ENCODE measurements at places on chromosomes 4 and X. TPM values are rescaled to one million over a fixed set of nuclear protein-coding genes. Genes with fewer than 3 reads are reported as not detected.

Gene EIF4E
- total RNA-seq: 138 TPM

Gene TMPRSS11B
- total RNA-seq: not detected

Gene UCHL1
- total RNA-seq: 397 TPM

Gene CHRDL1
- total RNA-seq: 9.0 TPM

Gene ZNF674
- total RNA-seq: 6.9 TPM

DNA sequence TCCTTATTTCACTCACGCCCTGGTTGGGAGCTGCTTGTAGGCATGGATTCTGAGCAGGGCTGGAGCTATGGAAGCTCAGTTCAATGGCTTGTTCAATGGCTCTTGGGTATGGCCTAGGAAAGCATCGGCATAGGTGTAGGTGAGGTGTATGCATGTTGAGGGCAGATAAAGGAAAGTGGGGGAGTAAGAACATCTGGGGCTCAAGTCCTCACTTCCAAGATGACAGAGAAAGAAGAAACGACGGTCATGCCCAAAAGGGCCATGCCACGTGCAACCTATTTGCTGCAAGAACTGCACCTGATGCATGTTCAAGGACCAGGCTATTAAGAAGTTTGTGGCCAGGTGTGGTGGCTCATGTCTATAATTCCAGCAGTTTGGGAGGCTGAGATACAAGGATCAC is 23.4 kb downstream of the SCD5 start:
- DNase-seq: no peak
- no peaks in the 10 kb centered on the region for H3K4me1 ChIP-seq
- no peak overlapping the region for H3K27ac ChIP-seq

DNA sequence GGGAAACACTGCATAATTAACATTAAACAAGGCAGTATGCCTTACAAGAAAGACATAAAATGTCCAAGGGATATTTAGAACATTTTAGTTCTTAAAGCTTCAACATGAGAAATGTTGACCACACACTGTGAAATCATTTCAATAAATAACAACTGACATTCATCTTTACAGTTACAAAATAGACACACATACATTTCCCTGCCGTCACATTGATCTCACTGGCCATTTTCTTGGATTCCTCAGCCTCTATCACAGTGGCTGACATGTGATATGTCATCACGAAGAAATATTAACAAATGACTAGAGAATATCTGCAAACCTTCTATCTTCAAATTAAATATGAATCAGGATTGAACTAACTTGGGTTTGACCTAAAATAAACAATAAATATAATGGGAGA is 1.9 kb downstream of the CXCL2 start:
- H3K27me3 ChIP-seq: no peaks in the 10 kb centered on the region
- H3K27ac ChIP-seq: no peak overlapping the region
- H3K36me3 ChIP-seq: no peaks in the 10 kb centered on the region

DNA sequence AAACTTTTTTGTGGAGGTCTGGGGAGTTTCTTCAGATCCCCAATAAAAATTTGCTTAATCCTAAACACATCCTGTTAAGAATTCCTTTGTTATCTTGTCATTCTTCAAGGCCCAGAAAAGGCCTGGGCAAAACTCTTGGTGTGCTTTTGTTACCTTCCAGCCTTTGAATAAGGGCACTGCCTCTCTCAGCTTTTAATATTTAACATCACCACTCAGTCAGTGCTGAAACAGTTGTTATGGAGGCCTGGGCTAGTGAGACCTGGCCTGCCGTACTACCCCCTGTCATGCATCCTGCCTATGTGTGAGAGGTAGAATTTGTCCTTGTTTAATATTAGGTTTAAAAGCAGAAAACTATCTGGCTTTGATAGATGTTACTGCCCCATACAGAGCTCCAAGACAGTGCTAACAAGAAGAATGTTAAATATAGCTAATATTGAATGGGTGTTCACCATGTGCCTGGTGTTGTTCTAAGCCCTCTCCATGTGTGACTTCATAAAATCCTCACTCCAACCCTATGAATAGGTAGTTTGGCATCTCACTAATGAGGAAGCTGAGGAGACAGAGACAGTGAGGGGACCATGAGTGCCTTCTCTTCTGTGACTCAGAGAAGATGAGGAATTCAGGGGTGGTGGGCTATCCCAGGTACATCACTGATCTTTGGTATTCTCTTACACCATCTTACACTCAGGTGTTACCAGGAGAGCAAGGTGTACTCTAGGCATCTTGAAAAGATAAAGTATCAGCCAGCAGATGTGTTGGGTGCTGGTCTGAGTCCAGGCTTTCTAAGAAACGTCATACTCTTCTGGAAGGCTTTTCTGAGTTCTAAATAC is 6.2 kb downstream of the PPP1R2C start:
- H3K4me1 ChIP-seq: no peaks in the 10 kb centered on the region
- no peak overlapping the region for H3K27ac ChIP-seq
- no peak overlapping the region for H3K4me3 ChIP-seq
- no peaks in the 10 kb centered on the region for H3K36me3 ChIP-seq

- no peak for DNase-seq
- H3K36me3 ChIP-seq: no peaks in the 10 kb centered on the region
- H3K4me1 ChIP-seq: no peaks in the 10 kb centered on the region
These were observed 25.2 kb upstream of the ZFX start for GRCh38 chrX:24124244-24124799.

DNA sequence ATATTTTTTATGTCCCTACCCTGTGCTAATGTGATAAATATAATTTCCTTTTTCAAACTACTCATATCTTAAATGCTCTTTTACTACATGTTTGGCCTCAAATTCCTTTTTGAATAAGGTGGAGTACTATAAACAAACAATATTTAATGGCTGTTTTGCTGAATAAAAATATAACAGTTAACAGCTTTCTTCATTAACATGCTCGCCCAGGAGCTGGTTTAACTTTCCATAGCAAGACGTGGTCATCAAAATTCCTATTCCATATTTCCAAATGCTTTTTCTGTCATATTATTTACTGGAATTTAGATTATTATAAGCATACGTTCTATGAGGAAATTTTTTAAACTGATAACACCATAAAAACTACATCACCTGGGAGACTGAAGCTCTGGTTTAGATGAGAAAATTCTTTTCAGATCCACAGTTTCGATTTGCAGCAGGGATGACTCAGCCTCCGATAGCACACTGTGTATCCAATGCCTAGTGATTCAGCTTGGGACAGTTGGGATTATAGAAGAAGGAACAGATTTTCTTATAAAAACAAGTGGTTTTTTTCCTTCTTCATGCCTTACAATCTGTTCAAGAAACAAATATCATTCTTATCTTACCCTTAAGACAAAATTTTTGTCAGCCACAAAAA is 129.1 kb downstream of the FBXO8 start:
- no peak overlapping the region for H3K27ac ChIP-seq
- no peaks in the 10 kb centered on the region for H3K27me3 ChIP-seq
- H3K4me3 ChIP-seq: peak overlapping the region; percentile 21
- H3K36me3 ChIP-seq: no peaks in the 10 kb centered on the region

DNA sequence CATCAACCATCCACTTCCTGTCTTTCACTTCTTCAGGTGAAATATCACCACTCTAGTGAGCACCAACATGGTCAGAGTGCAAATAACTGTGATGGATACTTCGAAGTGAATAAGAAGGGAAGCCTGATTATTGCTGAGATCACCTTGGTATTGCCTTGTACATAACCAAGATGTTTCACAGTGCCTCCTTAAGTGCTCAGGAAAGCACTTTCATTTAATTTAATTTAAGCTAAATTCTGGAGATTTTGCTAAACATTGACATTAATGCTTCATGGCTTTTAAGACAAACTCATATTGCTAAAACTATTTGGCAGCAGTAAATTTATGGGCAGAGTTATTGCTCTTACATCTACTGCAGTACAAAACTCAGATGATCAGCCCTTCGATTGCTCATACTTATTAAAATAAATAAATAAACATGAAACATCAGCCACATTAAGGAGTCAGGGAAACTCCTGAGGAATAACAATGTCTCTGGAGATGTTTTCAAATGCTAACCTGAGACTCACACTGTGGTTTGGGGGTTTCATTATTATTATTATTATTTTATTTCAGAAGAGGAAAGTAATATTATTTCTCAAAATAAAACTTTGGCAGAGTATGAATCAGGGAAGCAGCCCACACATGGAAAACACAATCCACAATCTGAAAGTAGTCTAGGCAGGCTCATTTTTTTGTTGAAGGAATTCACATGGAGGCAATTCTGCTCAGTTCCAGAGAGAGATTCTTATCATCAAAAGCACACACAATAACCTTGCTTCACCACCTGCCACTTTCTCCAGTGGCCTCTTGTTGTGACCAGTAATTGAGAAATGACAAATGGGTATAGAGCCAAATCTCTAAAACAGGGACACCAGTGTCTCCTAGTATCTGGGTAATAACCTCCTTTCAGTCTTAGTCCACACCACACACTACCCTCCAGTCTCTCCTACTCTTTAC is 344.2 kb downstream of the MAPK10 start:
- H3K4me3 ChIP-seq: no peak overlapping the region
- no peaks in the 10 kb centered on the region for H3K36me3 ChIP-seq
- peaks cover 5% of the 10 kb centered on the region for H3K4me1 ChIP-seq
- no peak overlapping the region for H3K27ac ChIP-seq

GRCh38 chrX:137151403-137151802 is 117.6 kb upstream of the GPR101 start:
- no peak overlapping the region for H3K27ac ChIP-seq
- DNase-seq: no peak
- no peaks in the 10 kb centered on the region for H3K4me1 ChIP-seq

- no peak overlapping the region for H3K27ac ChIP-seq
- no peaks in the 10 kb centered on the region for H3K36me3 ChIP-seq
- H3K27me3 ChIP-seq: no peaks in the 10 kb centered on the region
- no peak for DNase-seq
- no peak overlapping the region for H3K4me3 ChIP-seq
- peaks cover 13% of the 10 kb centered on the region for H3K4me1 ChIP-seq
These were observed 172.3 kb downstream of the SHROOM3 start for GRCh38 chr4:76607266-76607799.

- H3K4me3 ChIP-seq: no peak overlapping the region
- H3K27ac ChIP-seq: no peak overlapping the region
- no peaks in the 10 kb centered on the region for H3K36me3 ChIP-seq
These were observed 1201.9 kb downstream of the STIM2 start for GRCh38 chr4:28062562-28062961.

DNA sequence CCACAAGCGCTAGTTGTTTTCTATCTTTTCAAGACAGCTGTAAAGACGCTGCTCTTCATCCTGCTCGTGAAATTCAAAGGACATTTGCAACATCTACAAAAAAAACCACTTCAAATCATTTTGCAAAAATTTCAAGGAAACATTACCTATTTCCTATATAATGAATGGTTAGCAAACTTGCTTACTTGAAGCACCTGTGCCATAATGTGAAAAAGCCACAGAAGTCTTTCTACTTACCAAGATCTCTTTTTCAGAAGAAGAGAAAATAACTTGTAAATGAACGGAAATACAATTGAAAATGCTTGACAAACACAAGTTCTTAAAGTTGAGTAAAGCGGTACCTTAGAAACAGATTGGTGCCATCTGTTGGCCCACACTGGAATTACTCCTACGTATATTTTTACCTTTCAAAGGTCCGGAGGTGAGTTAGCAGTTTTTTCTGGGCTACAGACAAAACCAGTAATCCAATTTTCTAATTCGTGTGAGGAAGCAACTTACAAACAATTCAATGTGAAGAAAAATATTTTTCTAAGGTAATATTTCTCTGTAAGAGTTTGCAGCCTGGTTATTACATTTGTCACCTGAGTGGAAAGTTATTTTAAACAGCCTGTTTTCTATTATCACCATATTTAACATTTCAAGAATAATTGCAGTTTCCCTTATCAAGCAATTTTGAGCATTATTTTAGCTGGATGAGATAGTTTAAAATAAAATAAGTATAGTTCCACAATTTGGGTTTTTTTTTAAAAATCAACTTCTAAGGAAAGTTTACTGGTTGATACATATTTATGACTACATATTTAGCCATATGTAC is at the start of gene TLR6:
Gene TLR6, minus strand, starts transcription at position 294 of the 814 bp plus-strand sequence. CDS start 27,344 bp downstream, outside the sequence.
- peak within 1 kb of the TSS; percentile 66 for H3K27ac ChIP-seq
- DNase-seq: peak; percentile 66
- peak within 1 kb of the TSS; percentile 1 for H3K4me3 ChIP-seq
- H3K36me3 ChIP-seq: no peaks in the 10 kb centered on the region

- H3K36me3 ChIP-seq: no peaks in the 10 kb centered on the region
- H3K4me1 ChIP-seq: no peaks in the 10 kb centered on the region
These were observed 102.4 kb downstream of the CPE start for GRCh38 chr4:165481053-165481835.

- peaks cover 6% of the 10 kb centered on the region for H3K4me1 ChIP-seq
- no peaks in the 10 kb centered on the region for H3K27me3 ChIP-seq
- no peak overlapping the region for H3K27ac ChIP-seq
- H3K36me3 ChIP-seq: no peaks in the 10 kb centered on the region
- no peak for DNase-seq
- H3K4me3 ChIP-seq: no peak overlapping the region
These were observed 37.3 kb downstream of the UNC5C start for GRCh38 chr4:95511477-95511876.

DNA sequence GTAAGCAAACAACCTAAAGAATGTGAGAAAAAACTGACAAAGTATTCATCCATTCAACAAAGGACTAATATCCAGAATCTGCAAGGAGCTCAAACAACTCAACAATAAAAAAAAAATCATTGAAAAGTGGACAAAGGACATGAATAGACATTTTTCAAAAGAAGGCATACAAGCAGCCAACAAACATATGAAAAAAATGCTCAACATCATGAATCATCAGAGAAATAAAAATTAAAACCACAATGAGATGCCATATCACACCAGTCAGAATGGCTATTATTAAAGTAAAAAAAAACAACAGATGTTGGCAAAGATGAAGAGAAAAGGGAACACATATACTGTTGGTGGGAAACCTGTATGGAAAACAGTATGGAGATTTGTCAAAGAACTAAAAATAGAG is 120.7 kb upstream of the ADGRL3 start:
- H3K4me3 ChIP-seq: no peak overlapping the region
- no peaks in the 10 kb centered on the region for H3K36me3 ChIP-seq

- no peak for DNase-seq
- no peak overlapping the region for H3K4me3 ChIP-seq
- H3K27ac ChIP-seq: no peak overlapping the region
These were observed 163.4 kb downstream of the PTTG2 start for GRCh38 chr4:38123555-38123954.

DNA sequence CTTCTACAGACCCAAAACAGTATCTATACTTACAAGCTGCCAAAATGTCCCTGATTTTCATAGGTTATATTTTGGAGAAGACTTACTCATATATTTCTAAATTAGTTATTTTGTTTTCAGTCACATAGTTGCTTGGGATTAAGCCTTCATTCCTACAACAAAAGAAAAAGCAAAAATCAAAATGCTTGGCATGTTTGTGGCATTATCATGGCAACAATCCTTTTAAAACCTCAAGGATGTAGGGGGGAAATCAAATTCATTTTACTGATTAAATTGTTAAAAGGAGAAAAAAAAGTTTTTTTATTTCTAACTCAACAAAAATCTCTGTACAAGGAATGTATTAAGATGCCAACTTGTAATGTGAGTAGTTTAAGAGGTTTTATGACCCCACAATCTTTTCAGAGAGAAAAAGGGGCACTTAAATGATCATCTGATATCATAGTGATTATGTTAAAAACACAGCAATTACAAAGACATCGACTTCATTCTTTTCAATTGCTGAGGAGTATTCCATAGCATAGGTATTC is 23.5 kb downstream of the TXK start:
- H3K36me3 ChIP-seq: no peaks in the 10 kb centered on the region
- no peaks in the 10 kb centered on the region for H3K27me3 ChIP-seq
- no peaks in the 10 kb centered on the region for H3K4me1 ChIP-seq

- no peaks in the 10 kb centered on the region for H3K27me3 ChIP-seq
- H3K4me3 ChIP-seq: no peak overlapping the region
- H3K27ac ChIP-seq: no peak overlapping the region
- DNase-seq: peak; percentile 77
- H3K4me1 ChIP-seq: no peaks in the 10 kb centered on the region
These were observed 60.0 kb upstream of the BANK1 start for GRCh38 chr4:101730291-101731117.

Measured in fibroblast of lung (primary cell).